ENCODE measurements at places on chromosomes 1 and 21.

- no peak for DNase-seq
Measured at GRCh38 chr1:30888975-30889374, 19.6 kb downstream of the SDC3 start.

DNA sequence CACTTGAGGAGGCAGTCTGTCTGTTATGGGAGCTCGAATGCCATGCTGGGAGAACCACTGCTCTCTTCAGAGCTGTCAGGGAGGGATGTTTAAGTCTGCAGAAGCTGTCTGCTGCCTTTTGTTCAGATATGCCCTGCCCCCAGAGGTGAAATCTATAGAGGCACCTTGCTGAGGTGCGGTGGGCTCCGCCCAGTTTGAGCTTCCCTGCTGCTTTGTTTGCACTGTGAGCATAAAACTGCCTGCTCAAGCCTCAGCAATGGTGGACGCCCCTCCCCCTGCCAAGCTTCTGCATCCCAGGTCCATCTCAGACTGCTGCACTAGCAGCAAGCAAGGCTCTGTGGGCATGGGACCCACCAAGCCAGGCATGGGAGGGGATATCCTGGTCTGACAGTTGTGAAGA lies 247.5 kb downstream of the LMX1A start:
- DNase-seq, result no peak

DNA sequence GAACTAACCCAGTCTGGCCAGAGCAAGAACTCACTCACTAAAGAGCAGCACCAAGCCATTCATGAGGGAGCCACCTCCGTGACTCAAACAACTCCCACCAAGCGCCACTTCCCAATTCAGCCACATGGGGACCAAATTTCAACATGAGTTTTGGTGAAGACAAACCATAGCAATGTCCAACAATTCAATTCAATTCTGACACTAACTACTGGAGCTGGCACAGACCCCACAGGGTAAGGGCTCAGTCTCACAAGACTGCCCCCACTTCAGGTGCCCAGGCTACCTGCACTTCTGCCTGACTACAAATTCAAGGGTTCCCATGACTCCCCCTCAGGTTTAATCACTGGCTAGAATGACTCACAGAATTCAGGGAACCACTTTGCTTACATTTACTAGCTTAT lies 48.8 kb upstream of the RAP1A start:
- DNase-seq, result peak; percentile 1

DNA sequence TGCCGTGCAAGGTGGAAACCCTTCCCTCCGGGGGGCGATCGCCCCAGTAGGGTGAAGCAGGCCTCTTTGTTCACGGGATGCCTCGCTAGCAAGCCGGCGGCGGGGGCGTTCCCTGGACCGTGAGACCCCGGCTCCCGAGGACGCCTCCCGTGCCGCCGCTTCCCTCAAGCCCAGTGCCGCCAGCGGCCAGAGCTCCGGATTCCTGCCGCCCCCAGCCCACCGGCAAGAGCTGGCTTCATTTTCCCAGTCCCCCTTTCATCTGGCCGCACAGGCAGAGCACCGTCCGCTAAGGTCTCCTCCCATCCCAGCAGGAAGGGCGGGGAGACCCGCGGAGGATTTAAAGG lies 16.3 kb downstream of the IER5 start:
- DNase-seq, result no peak

DNA sequence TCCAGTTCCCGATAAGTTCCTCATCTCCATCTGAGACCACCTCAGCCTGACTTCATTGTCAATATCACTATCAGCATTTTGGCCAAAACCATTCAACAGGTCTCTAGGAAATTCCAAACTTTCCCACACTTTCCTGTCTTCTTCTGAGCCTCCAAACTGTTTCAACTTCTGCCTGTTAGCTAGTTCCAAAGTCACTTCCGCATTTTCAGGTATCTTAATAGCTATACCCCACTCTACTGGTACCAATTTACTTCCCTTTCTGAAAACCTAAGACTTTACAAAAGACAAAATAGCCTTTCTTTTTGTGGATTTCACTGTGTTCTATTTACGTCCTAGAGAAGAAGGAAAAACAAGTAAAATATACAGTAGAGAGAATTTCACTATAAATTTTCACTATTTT lies 147.0 kb upstream of the FMN2 start:
- no peak for DNase-seq

DNA sequence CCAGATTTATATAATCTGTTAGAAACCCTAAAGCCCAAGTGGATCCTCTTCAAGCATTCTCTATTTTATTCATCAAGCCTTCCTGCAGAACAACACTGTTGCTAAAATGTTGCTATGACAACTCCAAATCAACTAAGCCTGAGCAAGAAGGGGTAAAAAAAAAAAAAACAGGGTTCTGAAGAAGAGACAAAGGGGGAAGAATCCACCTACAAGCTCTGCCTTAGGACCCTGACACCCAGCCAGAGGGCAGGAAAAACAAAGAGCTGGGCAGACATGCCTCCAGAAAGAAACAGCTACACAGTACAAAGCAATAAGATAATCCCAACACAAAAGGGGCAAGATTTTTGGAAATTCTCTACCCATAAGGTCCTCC lies 1.3 kb downstream of the USF1 start:
- DNase-seq, result no peak

DNA sequence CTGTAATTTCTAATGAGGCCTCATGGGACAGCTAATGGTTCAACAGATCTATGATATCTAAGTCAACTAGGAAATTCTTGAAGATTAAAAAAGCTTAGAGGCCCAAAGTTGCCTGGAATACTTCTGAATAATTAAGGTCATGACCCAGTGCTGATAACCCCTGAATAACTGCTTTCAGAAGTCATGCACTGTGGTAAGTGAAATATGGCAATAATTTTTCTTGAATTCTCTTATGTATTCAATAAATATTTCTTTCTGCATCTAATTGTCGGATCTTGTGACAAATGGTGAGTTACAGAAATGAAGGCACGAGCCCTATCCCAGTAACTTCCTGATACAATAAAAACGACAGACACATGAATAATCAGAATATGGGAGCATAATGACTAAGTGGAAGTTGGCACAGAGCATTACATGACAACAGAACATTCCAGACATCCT lies 219.3 kb upstream of the GREM2 start:
- no peak for DNase-seq

GRCh38 chr1:97082160-97082848 lies 360.7 kb downstream of the PTBP2 start:
- no peak for DNase-seq

DNA sequence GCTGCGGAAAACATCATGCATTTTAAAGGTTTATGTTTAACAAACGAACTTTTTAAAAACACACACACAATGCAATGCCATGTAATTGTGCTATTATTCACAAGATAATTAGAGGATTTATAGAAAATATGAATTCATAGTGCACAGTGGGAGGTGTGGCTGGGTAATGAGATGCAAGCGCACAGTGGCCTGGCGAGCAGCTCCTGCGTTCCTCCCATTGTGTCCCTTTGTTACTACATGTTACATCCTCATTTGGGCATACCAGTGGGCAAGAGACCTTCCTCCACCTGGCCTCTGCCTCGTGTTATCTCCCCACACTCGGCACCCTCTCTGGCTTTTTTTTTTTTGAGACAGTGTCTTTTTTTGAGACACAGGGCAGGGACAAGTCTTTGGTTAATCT lies 30.0 kb upstream of the TENT5B start:
- no peak for DNase-seq

DNA sequence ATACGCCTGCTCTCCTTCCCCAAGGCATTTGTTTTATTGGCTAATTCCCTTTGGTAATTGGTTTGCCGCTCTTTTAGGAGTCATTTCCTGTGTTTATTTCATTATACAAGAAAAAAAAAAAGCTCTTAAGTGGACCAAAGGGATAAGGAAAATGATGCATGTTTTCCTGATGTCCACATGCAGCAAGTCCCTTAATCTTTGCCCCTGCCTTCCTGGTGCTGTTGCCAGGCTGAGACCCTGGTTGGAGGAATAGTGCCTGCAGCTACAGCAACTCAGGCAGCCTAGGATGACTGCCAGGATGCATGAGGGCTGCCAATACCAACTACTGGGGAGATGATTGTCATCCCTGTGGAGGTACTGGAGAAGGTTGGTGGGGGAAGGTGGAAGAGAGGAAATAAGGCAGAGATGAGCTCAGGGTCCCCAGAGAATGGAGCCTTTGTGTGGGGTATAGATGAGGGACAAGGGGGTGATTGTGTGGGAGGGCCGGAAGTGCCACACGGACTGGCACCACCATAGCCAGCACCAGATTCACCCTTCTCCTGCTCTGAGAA lies 6.1 kb upstream of the GATAD2B start:
- no peak for DNase-seq

- DNase-seq, result no peak
Measured at GRCh38 chr1:200520735-200521134, 99.8 kb downstream of the KIF14 start.

GRCh38 chr1:44076066-44076465 lies 42.6 kb upstream of the KLF17 start:
- no peak for DNase-seq

DNA sequence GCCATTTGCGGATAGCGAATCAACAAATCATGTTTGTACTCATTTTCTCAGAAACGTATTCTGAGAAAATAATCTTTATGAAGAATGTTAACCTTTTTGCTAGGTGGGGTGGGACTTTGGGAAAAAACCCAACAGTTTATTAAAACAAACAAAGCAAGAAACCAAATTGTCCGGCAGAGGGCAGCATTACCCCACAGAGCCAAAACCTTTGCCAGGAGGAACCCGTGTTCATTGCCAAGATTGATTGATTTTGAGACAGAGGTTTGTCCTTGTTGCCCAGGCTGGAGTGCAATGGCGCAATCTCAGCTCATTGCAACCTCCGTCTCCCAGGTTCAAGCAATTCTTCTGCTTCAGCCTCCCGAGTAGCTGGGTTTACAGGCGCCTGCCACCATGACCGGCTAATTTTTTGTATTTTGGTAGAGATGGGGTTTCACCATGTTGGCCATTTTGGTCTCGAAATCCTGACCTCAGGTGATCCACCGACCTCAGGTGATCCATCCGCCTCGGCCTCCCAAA lies 70.8 kb upstream of the RHOU start:
- DNase-seq, result peak; percentile 76

- DNase-seq, result no peak
Measured at GRCh38 chr1:222377428-222378088, 170.3 kb downstream of the HHIPL2 start.

DNA sequence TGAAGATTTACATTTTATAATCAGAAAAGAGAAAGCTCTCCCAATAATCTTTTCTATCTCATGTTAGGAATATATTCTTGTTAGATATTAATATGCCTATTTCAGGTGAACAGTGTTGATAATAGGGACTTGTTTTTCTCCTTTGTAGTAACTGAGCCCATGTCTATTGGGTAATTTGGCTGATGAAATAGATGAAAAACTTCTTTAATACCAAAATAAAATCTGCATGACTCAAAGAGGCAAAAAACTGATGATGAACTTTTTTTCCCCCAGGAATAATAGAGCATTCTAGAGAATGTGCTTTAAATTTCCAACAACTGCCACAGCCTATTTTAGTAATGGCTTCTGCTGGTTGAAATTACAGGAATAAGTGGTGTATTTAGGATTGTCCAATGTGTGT lies 178.9 kb upstream of the GREM2 start:
- DNase-seq, result no peak

DNA sequence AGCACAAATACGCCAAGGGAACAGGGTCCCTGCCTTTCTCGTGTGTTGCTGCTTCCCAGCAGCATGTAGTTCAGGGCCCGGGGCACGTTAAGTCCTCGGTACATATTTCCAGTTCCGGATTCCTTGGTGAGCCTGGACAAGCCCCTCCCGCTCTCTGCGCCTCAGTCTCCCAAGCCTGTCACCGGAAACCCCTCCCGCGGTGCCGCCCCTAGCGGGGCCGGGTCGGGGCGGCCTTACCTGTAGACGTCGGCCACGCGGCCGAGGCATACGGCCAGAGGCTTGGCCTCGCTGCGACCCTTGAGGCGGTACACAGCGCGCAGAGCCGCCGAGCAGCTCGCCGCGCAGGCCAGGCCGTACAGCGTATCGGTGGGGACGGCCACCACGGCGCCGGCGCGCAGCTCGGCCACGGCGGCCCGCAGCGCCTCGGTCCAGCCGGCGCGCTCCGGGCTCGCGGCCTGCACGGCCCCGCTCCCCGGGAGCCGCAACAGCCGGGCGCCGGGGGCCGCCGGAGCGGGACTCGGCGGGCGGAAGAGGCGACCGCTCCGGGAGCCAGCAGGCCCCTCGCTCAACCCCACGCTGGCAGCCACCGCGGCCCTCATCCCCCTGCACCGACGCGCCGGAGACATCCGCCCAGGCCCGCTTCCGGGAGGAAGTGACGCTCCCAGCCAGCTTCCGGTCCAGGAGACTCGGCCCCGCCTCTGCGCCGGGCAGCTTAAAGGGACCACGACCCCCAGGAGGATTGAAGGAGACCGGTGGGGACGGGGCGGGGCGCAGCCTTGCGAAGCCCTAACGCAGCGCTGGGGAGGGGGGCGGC lies at the start of the genes C1orf122 and YRDC:
Gene C1orf122 (plus strand): TSS at position 236 of the 814 bp plus-strand sequence. CDS start 615 bp downstream, outside the sequence.
Gene YRDC (minus strand): TSS at position 654 of the 814 bp plus-strand sequence. CDS start 28 bp downstream, at position 626.
- DNase-seq, result peak; percentile 88

GRCh38 chr1:113538225-113538624 lies 147.9 kb downstream of the MAGI3 start:
- no peak for DNase-seq

- DNase-seq, result no peak
Measured at GRCh38 chr1:78760858-78761257, 111.2 kb downstream of the IFI44 start.

- no peak for DNase-seq
Measured at GRCh38 chr21:44537930-44538911, 1.8 kb downstream of the KRTAP10-1 start.

DNA sequence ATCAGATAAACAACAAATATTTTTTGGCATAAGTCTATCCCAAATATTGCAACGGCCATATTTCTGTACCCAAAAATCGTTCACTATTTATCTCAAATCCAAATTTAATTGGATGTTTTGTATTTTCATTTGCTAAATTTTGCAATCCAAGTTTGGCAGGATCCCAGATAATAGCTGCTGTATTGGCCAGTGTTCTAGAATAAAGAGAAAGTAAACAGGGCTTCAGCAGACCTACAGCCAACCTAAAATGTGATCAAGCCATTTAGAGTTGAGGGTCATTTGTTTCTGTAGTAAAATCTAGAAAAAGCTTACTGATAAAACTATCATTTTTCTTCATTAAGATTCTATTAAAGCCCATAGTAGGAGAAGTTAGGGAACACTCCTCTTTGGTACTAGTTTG lies 506.6 kb upstream of the PTBP2 start:
- DNase-seq, result no peak

DNA sequence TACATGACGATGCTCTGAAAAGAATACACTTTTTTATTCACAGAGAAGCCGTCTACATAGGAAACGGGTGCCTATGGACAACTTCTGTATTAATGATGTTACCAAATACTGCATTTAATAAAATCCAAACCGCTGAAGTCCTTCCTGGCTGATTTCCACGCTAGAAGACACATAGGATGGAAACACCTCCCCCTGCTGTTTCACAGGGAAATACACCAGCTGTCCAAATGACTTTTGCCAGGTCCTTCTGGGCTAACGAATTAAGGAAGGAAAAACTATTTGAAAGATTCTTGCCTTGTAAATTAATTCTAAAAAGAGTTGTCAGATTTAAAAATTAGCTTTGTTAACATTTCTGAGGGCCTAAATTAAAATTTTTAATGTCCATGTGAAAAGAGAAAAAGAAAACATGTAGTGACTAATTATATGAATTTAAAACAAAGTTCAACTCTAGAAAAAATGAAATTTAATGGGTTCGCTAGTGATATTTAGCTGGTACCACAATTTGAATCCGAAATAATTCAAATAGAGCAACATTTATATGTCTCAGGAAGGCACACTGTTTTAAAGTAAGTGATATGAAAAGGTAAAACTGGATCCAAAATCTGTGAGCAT lies 146.0 kb downstream of the RERE start:
- no peak for DNase-seq

GRCh38 chr1:181635110-181635509 lies 151.8 kb downstream of the CACNA1E start:
- no peak for DNase-seq

- DNase-seq, result no peak
Measured at GRCh38 chr1:36956570-36956969, 77.7 kb downstream of the GRIK3 start.
